ENCODE measurements at places on chromosomes 6 and 20.

DNA sequence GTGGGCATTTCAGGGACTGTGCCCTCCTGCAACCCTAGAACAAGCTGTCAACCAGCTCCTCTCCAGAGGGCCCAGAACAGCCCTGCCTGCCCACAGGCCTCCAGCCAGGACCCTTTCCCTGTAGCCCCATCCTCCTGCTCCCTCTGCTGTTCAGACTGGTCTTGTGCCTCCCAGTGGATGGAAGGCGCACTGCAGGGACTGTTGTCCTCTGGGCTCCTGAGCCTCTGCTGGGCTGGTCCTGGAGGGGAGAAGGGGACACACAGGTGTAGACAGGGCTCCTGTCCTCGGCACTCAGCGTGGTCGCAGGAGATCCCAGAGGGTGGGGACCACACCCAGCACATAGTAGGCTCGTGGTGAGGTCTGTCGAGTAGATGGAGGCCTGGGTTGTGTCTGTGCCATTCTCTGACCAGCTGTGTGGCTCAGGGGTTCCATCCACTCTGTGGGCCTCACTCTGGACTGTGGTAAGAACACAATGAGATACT lies 11.5 kb downstream of the ITPR3 start:
- no peak for DNase-seq

DNA sequence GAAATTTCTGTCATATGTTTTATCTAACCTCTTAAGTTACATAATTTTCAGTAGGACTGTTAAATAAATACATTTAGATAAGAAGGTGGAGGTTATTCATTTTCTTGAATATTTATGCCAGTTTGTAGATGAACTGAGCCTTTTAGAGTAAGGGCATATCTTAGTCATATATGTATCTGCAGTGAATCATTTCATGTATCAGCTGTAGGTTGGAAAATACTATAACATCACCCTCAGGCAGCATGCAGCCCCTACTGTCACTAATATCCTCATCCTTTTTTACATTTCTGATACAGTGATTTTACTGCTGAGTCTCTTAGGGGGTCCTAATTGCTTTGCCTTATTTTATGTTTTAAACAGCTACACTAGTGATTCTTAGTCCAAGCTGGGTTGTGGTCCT lies 19.5 kb upstream of the SUMO4 start:
- DNase-seq, result no peak

- no peak for DNase-seq
Measured at GRCh38 chr6:100517106-100517505, 52.4 kb upstream of the SIM1 start.

- no peak for DNase-seq
Measured at GRCh38 chr6:144659202-144660182, 374.4 kb downstream of the UTRN start.

DNA sequence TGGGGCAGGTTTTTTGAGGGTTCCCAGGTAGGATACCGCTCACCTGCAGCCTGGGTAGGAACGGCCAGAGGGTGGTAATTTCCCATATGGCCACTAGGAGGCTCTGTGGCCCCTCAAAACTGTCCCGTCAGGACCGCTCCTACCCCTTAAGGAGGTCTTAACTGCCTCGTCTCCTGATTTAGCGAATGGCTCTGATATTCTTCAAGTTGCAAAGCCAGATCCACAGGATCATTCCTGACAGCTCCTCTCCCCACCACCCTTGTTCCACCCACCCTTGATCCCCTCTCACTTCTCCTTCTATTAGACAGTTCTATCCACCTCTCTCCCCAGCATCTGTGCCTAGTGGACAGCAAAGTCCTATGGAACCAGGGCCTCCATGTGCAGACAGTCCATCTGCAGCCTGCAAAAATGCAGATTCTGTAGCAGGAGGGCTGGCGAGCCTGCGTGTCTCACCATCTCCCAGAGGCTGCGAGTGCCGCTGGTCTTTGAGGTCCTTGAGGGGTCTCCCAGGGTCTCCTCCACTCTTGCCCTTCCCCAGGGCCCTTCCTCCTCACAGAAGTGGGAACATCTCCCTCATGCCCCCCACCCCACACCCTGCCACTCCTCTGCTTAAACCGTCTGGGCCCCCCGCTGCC lies 34.3 kb upstream of the ZBP1 start:
- peak; percentile 20 for DNase-seq

GRCh38 chr6:25997921-25998320 lies 35.3 kb downstream of the TRIM38 start:
- DNase-seq, result no peak
